ENCODE measurements at places on chromosomes 5 and 9.

GRCh38 chr5:15731699-15732098 lies 231.7 kb downstream of the FBXL7 start:
- DNase-seq: no peak

- no peak for DNase-seq
Measured at GRCh38 chr5:90902651-90903386, 344.2 kb downstream of the ADGRV1 start.

GRCh38 chr5:108036482-108036881 lies 345.4 kb downstream of the FBXL17 start:
- no peak for DNase-seq

- no peak for DNase-seq
Measured at GRCh38 chr9:4591123-4591500, 71.0 kb upstream of the PLPP6 start.

- no peak for DNase-seq
Measured at GRCh38 chr5:118511846-118512245, 476.5 kb downstream of the DTWD2 start.

GRCh38 chr5:125150041-125150669 lies 403.7 kb upstream of the ZNF608 start:
- no peak for DNase-seq

DNA sequence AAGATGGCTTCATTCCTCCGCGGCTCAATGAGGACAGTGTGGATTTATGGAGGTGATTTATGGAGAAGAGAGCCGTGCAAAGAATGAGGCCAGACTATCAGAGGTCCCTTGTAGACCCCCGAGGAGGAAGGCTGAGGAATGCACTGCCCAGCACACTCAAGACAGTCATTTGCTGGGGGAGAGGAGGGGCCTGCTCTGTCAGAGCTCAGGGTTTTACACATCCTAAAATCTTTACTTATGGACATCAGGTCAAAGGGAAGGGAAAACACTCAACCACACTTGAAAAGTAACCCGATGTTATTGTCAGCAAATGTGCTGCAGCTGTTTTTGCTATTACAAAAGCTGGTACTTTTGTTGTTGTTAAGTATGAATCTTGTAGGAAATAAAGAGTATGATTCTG lies 289.5 kb downstream of the SLIT3 start:
- no peak for DNase-seq

DNA sequence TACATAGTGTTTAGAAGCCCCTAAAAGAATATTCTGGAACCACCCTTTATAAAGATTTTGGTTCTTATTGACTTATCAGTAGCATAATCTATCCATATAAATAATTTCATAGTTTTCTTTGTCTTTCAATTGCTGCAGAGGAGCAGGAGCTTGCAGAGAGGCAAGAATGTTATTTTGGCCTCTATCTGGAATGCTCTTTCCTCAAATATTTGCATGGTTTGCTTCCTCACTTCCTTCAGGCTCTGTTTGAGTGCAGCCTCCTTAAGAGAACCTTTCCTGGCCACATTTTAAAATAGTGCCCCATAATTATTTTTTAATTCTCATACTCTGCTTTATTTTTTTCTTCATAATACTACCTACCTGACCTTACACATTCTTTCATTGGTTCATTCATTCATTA lies 1.5 kb downstream of the C5 start:
- DNase-seq: no peak

GRCh38 chr9:114080773-114081440 lies 2.8 kb upstream of the AMBP start:
- DNase-seq: no peak

- DNase-seq: no peak
Measured at GRCh38 chr9:16143947-16144890, 591.4 kb downstream of the CCDC171 start.

DNA sequence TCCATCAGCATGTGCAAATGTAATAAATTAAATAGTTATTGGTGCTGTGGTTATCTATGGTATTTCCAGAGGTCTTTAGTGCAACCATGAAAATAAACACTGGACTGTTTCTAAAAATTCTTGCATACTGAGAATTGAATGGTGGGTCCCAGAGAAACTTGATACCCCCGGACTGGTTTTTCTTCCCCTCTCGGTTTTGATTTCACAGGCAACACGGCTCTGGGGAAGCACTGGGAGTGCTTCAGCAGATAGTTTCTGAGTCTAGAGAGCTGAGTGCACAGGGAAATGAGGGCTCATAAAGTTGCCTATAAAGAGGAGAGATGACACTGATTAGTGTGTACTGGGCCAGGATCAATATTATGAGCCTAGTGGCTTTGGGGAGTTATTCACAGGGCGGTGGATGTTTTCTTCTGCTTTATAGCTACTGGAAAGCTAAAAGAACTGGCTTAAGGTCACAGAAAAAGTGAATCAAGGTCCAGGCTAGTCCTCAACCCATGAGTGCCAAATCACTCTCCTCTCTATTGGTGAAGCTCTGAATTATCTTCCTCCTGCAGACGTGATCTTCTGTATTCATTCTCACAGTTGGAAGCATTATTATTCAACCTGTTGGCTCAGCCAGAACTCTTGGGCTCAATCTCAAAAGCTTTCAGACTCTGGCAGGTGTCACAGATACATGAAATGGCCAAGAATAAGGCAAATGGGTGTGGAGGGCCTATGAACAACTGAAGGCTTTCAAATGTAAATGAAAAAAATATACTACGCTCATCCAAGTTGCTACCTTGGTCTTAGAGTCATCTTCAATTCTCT lies 170.2 kb upstream of the HMHB1 start:
- DNase-seq: no peak

GRCh38 chr5:142164315-142164714 lies 55.7 kb downstream of the NDFIP1 start:
- DNase-seq: no peak

DNA sequence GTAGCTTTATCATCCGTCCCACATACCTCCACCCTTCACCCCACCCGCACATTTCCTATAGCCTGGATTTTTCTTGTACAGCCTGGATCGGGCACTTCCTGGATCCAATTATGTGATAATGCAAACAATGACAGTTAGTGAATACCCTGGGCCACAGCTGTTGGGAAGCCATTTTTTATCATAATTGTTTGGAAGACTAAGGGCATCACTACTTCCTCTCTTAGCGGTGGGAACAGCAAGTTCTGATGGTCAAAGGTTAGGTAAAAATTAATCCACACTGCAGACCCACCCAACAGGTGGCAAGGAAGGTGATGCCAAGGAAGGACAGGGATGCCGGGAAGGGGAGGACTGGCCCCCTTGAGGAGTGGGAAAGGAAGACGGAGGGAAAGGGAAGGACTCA lies 183.7 kb downstream of the SAXO1 start:
- DNase-seq: no peak

DNA sequence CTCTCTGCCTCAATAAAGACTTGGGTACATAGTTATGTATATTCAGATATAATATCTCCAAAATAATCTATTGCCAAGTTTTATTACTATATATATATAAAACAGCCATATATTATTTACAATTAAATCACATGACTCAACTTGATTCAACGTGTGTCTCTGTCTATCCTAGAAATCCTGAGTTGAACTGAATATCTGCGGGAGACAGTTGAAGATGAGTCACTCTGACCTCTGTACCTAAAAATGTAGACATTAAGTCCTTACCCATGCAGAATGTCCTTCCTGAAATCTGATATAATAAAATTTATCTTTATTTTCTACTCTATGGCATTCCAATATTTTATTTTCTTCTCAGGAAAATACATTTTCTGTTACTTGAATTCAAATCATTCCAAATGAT lies 218.2 kb upstream of the PRDM9 start:
- no peak for DNase-seq

- no peak for DNase-seq
Measured at GRCh38 chr9:94677929-94678328, 38.6 kb upstream of the FBP1 start.

DNA sequence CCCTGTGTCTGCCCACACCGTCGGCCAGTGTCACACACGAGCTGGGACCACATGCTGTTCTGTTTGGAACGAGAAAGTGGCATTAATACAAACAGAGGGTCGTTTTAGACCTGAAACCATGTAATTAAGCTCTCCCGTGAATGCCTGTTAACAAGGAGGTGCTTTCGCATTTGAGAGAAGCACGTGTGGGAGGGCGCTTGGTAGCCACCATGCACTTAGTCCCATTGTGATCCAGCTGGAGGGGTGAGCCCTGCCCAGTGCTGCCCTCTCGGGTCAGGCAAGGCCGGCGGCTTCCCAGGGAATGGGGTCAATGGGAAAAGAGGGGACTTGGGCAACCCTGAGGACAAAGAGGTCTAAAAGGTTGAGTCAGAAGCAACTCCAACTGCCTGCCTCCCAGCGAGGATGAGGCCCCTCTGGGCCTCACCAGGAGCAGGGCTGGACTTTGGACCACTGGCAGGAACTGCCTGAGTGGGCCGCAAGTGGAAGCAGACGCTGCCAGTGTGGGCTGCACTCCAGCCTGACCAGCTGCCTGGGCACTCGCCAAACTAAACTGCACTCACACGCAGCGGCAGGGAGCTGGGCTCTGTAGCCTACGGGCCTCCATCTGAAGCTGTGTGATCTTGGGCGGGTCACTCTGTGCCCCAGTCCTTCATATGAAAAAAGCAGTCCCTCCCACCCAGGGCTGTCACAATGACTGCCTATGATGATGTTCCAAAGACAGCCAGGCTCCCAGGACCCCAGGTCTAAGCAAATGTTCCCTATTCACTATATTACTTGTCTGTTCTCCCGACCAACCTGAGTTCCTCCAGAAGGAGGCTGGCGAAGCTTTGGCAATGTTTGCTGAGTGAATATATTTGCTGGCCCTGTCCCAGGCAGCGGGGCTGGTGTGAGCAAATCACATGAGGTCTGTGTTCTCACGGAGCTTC lies 195.7 kb downstream of the CDK5RAP2 start:
- no peak for DNase-seq

All from non-pigmented ciliary epithelial cell (primary cell).